ENCODE measurements at places on chromosomes 7 and 10.

GRCh38 chr7:67311901-67312300, 315.3 kb downstream of the TYW1 start:
- DNase-seq, result no peak

DNA sequence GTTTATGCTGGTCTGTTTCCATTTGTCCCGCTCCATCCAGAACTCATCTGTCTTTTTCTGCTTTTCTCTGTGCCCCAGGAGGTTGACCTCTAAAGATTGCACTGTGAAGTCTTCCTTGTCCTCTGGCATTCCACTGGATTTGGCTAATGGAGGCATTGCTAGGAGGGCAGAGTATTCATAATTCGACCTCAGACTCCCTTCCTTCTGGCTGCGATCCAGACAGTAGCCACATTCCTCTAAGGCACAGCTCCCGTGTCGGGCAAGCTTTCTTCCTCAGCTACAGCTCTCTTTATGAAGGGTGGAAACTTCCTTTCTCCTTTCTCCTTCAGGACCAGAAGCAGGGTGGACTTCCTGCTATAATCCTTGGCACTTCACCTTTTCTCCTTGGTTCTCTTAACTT, 175.9 kb downstream of the BAMBI start:
- no peak for DNase-seq

DNA sequence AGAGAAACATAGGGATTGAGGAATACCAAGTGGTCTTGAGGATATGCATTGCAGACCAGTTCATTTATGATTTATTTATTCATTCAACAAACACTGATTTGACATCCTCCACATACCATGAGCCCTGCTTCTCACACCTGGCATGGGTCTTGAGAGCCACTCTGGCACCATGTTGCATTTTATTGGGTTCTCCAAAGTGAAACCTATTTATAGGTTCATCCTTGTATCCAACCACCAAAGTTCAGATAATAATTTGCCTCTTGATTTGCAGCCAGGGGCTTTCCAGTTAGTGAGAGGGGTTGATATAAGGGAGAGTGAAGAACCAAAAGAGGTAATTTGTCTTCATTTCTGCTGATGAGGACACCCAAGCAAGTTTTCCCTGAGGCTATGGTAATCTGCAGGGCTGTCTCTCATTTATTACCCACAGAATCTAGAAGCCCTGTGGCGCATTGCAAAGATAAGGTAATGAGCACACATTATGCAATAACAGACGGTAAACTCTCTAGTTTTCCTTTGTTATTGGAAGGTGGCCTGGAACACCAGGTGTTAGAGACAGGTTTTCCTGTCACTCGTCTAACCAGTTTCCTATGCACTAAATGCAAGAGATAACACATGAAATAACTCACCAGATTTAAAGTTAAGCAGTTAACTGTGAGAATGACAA, 28.8 kb upstream of the ICA1 start:
- no peak for DNase-seq

DNA sequence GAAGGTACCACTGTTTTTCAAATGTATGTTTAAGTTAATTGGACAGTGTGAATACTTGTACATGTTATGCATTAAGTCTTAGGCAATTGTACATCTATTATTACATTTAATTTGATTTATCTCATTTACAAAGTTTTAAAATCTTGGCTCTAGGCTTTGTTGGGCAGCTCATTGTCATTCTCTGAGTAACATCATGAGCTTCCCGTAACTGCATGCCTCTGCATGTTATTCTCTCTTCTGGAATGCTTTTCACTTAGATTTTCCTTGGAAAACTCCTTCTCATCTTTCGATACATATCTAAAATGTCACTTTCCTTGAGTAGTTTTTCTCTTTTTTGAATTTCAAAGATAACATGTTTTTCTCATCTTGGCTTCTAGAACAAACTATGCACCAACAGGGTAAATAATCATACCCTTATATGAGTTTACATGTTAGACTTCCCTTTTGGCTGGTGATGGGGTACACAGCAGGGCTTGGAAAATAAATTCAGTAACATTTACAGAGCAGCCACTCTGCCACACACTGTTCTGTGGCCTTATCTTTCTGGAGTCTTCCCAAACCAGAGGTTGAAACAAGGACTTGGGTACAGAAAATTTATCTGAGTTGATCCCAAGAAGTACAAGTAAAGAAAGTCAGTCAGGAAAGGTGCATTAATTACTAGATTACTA, 42.2 kb upstream of the A1CF start:
- no peak for DNase-seq

DNA sequence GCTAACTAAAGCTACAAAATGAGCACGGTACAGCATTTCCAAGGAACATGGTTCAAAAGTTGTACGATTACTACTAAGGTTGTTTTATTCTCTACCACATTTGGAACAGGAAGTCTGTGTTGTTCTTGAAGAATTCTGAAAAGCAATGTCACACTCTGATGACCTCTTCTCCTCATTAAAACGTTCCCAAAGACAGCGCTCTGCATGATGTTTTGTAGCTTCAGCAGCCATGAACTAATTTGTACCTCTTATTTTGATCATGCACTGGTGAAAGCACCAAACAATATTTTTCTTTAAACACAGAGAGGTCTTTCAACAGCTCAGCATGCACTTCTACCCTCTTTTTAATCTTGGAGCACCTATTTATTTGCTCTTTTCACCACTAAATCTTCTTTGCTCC, 75.0 kb upstream of the TES start:
- DNase-seq, result no peak

GRCh38 chr10:110615057-110615747, 28.9 kb upstream of the RBM20 start:
- no peak for DNase-seq

- DNase-seq, result peak; percentile 17
Observed at GRCh38 chr10:132570771-132571649, 33.4 kb downstream of the INPP5A start.

GRCh38 chr10:89302625-89303024, 779 bp downstream of the IFIT2 start:
- no peak for DNase-seq

GRCh38 chr10:133415752-133416151, 8.7 kb downstream of the SPRN start:
- DNase-seq, result no peak

DNA sequence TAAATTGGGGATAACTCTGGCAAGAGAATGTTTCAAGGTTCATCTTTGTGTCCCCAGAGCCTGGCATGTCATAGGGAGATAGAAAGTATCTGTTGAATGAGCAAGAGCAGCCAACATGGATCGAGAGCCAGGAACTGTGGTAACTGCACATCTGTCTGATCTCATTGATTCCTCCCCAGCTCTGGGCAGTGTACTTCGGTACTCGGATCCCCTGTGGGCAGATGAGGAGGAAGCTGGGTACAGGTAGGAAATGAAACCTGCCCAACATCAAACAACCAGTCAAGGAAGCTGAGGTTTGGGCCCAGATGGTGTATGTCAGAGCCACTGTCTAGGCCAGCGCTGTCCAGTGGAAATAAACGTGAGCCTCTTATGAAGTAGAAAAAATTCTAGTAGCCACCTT, 76.4 kb downstream of the GRK5 start:
- DNase-seq, result no peak

DNA sequence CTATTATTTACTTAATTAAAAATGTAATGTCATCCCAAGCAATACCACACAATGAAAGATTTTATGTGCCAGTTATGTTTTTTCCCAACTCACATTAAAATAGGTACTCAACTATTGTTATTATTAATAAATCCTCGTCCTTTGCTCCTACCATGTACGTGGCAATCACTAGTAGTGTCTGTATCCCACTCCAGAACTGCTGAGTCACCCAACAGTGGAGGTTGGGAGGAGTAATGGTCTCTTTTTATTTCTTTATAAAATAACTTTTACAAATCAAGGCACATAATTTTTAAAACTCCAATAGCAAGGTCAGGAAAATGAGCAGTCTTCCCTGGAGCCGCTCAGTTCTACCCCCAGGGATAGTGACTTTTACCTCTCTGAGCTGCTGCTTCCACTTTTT, 273.5 kb upstream of the PLPP4 start:
- no peak for DNase-seq

GRCh38 chr7:28086198-28086597, 94.4 kb downstream of the JAZF1 start:
- DNase-seq, result no peak

- no peak for DNase-seq
Observed at GRCh38 chr7:144862612-144863319, 26.9 kb upstream of the TPK1 start.

DNA sequence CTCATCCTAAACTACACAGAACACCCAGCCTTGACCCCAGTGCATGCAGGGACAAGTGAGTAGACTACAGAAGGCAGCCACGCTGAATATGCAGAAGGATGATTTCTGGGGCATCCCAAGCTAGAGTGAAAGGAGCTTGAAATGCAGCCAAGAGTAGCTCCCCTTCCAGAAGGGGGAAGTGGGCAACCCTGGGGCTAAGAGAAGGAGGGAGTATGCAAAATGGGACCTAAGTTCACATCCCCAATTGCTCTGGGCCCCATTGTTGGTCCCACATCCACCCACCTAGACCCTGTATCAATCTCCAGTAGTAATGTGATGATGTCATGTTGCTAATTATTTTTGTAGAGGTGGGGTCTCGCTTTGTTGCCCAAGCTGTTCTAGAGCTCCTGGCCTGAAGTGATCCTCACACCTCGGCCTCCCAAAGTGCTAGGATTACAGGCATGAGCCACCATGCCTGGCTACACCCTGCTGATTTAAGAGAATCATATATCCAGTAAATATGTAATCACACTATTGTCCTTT, 5.6 kb upstream of the PSTK start:
- no peak for DNase-seq

DNA sequence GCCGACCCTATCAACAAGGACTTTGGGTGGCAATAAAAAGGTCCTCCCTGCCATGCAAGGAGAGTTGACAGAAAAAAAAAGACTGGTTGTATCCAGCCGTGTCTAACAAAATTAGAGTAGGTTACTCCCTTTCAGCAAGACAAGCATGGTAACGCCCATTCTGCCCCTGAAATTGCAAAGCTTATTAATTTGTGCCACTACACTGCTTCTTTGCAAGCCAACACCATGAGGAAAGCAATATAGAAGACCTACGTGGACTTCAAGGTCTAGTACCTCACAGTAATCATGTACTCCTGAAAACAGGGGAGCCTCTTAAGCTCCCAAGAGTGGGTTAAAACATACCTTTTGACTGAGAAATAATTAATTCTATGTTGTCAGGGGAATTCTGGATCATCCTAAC, 90.3 kb downstream of the FRMPD2 start:
- DNase-seq, result no peak

- DNase-seq, result no peak
Observed at GRCh38 chr10:30691639-30692015, 62.1 kb upstream of the LYZL2 start.

DNA sequence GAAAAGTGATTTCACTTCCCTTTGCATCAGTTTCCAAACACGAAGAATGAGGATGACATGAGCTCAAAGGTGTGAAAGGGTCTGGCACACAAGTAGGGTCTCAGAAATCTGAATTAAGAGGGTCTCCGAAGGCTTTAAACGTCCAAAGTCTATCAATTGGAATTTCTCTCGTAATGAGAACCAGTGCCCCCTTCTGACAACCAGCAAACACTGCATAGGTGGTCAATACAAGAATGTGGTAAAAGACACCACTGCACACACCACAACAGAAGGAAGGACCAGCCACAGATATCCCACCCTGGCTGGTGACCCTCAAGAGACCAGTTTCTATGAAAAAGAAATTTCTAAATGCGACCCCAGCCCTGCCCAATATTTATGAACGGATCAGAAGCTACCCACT, 78.1 kb downstream of the CALN1 start:
- no peak for DNase-seq

DNA sequence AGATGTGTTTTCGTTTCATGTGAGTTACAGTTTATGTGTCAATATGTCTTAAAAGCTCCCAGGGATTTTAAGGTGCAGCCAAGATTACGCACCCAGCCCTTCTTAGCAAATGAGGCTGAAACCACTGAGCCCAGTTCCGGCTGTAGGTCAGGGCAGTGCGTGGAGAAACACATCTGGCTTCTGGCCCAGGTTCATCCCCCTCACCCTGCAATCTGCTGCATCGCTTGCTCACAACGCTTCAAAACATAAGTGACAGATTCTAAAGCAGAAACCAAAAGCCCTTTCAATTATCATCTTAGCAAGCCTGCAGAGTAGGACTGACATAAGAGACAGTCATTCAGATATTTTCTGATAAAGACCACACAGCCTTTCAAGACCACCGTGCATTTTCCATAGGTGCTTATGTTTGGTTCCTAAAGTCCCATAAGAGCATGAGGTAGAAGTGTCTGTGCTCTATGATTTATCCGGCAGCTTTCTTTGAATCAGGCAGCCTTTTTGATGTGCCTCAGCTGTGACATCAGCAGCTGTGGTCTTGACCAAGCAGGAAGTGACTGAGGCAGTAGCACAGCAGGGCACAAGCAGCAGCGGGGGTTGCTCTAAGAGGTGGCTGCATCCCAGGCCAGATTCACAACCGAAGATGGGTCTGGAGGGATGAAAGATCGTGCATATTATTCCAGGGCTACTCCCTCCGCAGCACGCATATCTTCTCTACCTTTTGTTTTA, 72.1 kb upstream of the LYZL2 start:
- DNase-seq, result no peak

GRCh38 chr10:49212783-49213182, 24.6 kb upstream of the TMEM273 start:
- peak; percentile 35 for DNase-seq

GRCh38 chr10:115171392-115171960, 78.3 kb downstream of the ATRNL1 start:
- DNase-seq, result peak; percentile 19

DNA sequence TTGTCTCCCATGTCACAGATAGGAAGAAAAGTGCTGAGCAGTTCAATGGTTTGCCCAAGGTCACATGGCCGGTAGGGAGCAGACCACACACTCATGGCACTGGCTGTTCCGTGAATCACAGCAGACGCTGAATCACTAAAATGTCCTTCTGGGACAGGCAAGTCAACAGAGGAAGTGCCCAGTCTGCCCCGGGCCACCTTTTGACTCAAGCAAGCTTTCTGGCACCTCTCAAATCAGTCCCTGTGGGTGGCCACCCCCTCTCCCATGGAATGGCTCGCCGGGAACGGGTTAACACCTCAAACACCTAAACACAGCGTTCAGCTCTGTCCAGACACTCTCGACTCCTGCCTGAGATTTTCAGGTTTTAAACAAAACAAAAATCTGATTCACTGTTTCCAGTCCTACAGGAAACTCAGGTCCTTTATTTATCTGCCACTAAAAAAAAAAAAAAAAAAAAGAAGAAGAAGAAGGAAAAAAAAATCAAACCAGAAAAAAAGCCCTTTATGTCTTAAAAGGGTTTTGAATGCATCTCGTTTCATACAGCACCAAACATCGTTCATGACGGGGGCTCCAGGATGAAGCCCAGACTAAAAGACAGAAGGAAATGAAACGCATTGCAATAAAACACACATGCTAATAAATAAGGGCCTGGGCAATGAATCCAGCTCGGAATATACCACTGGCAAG, 15.5 kb downstream of the CARD11 start:
- no peak for DNase-seq

GRCh38 chr10:49310460-49310859, 11.5 kb downstream of the C10orf71 start:
- no peak for DNase-seq

GRCh38 chr10:28147706-28148105, 148.8 kb upstream of the ODAD2 start:
- DNase-seq, result no peak

Data from hematopoietic multipotent progenitor cell treated with erythropoietin and hydrocortisone succinate and interleukin-3 and kit ligand, for 8 days (in vitro differentiated cells).